Colonic mucosa (tissue), 4 donors: ENCODE measurements at places on chromosomes 11 and 22. TPM values are rescaled to one million over a fixed set of nuclear protein-coding genes. Genes with fewer than 3 reads are reported as not detected.
A peak's percentile ranks its signal among the peaks of the same experiment; 100 is the strongest.

The INPP5J gene
- total RNA-seq: 18.4 TPM

The TECTA gene
- 0.20 TPM for total RNA-seq

The SCO2 gene
- 5.8 TPM for total RNA-seq

The A4GALT gene
- 2.7 TPM for total RNA-seq

DNA sequence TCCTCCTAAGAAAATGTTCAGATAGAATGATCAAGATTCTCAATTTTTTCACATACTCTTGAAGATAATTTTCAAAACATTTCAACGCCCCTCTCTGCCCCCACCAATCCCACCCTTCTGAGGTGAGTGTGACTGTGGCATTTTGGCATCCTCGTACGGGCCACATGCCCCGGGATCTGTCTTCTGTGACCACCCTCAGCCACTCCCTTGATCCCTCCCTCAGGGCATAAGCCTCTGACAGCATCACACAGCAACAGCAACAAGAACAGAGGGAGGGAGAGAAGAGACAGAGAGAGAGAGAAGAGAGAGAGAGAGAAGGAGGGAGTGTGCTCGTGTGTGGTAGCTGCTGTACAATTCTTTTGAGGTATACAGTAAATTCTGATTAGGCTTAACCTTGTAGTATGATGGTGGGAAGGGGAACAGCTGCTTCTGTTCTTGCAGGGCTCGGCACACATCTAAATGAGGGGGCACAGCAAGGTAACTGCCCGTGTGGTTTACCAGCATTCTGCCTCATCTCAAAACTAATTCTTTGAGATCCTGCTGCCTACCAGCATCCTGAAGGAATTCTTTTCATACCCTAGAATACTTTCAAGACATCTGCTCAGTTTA, 21.4 kb downstream of the SCUBE2 start:
- no peak for DNase-seq

DNA sequence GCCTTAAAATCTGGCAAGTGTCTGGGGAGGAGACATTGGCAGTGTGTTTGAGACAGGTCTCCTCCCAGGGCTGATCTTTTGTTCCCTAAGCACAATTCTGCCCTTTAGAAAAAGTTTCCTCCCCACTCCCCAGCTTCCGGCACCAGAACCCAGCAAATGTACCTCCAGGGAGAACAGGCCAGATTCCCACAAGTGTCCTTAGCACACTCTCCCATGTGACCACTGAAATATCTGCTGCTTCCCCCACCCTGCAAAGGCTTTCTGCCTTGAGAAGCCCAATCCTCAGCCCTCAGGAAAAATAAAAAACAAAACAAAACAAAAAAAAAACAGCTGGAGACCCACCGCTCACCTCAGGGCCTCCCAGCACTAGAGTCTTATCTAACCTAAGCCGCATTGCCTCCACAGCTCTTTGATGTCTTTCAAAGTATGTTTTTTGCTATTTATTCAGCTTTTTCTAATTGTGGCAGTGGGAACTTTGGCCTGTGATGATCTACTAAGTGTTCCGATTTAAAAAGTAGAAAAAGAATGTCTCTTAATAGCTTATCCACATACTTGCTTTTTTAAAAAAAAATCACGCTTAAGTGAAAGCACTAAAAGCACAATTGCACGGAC, 29.0 kb upstream of the FBLN1 start:
- DNase-seq: no peak

DNA sequence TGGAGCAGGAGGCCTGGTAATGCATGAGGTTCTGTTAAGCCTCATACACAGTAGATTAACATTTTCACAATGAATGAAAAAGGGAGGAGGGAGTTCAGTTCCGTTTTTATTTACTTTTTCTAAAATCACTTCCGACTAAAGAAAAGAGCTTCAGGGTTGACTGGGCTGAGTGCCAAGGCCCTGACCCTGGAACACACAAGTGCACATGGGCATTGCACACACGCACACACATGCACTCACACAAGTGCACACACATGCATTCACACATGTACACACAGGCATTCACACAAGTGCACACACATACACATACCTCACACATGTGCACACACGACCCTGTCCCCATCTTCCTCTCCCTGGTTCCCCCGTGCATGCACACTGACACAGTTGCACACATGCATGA, 303.3 kb downstream of the BRD1 start:
- no peak for DNase-seq

- no peak for DNase-seq
These were observed 4.2 kb downstream of the ELF5 start for GRCh38 chr11:34509336-34509876.

DNA sequence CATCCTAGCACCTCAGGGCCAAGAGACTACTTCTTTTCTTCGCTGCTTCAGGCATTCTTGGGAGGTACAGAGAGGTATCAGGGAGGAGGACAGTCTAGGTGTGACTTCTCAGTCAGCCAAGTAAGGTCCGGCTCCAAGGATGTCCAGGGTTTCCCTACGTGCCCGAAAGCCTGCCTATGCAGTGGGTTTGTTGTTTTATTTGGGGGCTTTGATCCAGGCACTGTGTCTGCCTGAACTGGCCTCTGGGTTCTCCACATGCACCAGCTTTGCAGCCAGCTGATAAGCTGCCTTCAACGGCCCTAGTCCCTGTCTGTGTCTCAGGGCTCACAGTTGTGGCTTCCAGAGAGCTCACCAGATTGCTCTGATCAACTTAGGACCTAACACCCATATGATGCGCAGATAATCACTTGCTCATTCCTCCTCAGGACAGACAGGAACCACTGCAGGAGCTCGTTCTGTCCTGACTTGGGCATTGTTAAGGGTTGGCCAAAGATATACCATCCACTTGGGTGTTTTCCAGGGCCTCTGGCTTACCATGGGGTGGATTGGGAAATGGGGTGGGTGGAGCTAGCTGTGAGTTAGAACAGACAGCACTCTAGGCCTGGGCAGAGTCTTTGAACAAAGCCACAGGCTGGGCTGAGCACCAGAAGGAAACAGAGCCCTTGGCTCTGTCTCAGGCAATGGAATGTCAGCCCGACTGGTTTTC, 45.5 kb upstream of the CRYBB3 start:
- peak; percentile 78 for DNase-seq

GRCh38 chr22:16608931-16609330, 16.3 kb upstream of the CCT8L2 start:
- DNase-seq: no peak
